WTC11 (cell line): ENCODE measurements at places on chromosomes 13 and 19.

DNA sequence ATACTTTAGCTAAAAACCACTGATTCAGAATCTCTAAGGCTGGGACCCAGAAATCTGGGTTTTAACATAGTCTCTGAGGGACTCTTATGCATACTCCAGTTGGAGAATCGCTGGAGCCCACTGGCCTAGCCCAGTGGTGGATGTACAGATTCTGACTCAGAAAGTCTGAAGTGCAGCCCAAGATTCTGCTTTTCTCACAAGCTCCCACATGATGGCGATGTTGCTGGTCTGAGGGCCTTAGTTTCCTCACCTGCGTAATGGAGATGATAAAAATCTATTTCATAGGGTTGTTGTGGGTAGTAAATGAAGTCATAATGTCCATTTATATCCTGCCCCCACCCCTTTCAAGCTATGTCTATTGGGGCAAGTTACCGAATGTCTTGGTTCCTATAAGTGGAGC, 7.7 kb upstream of the CDADC1 start:
- DNase-seq, result peak; percentile 18

GRCh38 chr13:96984051-96984508, 10.2 kb downstream of the OXGR1 start:
- DNase-seq, result peak; percentile 34

- no peak for DNase-seq
Measured at GRCh38 chr13:21800837-21801616, 130.2 kb downstream of the FGF9 start.

DNA sequence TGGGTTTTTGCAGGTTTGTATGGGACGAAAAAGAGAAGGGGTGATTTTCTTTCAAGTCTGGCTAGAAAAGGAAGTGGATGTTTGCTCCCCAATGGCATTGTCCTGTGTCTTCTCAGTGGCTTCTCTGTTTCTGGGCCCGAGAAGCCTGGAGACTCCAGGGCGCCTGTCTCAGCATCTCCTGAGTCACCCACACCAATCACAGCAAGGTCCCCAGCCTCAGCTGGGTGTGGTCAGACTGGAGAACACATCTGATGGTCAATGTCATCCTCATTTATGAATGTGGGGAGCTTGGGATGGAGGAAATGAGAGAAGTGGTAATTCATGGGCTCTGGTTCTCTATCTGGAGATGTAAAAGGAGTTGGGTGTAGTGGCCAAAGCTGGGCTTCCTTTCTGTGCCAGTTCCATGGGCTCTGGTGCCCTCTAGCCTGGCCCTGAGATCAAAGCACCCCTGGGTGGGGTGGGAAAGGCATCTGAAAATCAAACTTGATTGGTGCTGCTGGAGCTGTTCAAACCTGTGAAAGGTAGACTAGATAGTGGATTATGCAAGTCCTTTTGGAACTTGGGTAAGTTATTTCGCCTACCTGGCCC, 13.4 kb downstream of the RASL11A start:
- no peak for DNase-seq

- no peak for DNase-seq
Measured at GRCh38 chr13:39900106-39900750, 244.8 kb downstream of the COG6 start.

DNA sequence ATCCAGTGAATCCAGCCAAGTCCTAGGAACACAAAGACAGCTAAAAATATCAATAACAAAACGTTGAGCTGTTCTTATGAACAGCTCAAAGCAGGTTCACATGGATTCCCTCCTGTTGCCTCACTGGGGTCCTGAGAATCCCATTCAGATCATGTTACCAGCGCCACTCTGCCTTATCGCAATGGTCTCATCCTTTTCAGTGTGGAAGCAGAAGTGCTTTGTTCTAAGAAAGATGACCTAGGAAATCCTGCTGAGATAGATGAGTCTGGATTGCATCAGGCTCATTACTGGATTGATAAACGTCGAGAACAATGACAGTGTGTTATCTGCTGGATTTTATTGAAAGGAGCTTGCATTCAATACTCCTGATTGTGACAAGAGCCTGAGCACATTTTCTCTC, 87.0 kb downstream of the SLAIN1 start:
- no peak for DNase-seq

DNA sequence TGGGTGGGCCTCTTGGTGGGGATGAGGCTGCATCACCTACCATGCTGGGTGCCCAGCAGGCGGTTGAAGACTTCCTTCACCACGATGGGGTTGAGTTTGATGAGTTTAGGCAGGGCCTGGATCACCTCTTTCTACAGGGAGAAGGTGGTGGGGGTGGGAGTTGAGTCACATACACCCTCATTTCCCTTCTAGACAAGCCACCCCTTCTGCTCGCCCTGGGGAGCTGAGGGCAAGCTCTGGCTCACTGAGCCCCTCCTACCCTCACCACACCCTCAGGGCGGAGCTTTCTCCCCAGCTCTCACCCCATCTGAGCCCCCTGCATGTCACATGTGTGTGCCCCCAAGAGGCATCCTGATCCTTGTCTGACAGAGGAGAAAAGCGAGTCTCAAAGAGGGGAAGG, 7.6 kb upstream of the RSPH6A start:
- DNase-seq, result no peak

- DNase-seq, result no peak
Measured at GRCh38 chr13:27810009-27810408, 17.7 kb downstream of the GSX1 start.

- no peak for DNase-seq
Measured at GRCh38 chr19:40089462-40089861, 1.3 kb downstream of the ZNF780A start.

GRCh38 chr13:44030615-44031014, 150.9 kb downstream of the LACC1 start:
- no peak for DNase-seq

DNA sequence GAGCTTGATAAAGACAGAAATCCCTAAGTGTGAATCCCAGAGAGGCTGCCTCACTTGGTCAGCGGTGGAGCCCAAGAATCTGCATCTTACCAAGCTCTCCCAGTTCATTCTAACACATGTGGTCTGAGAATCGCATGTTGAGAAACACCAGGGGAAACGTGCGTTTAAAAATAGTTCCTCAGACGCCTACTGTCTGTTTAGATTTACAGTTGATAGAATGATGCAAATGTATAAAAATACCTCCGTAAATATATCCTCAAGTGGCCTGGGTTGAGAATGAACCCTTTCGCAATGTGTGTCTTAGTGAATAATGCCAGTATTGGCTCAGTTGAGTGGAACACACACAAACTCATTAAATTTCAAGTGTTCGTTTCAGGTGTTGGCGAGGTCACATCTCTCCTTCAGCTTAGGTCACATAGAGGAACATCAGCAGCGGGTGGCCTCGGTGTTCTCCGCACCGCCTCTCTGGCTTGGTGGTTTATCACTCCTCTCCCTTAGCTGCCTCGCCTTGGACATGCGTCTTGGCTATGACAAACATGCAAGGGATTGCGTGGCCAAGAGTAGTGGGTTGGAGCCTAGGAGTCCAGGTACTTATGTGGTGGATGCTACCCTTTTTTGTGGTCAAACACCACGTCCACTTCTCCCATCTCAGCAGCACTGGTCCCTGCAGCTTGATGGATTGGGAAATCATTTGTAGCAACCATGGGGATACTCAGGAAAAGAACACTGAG, 117.6 kb upstream of the SPATA13 start:
- DNase-seq, result no peak

DNA sequence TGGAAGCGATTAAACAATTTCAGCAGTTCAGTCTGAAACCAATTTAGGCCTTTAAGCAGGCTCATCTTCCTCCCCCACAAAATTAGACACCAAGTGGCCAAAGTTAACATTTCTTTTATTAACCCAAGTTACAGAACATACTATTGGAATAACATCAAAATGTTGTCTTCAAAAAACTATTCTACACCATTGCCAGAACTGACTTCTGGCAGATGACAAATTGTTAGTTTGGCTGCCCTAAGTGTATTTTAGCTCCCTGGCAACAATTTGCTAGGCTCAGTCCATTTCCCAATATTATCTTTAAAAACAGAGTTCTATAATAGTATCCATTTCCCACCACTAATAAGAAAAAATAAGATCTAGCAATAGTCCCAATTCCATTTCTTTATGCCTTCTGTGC, 107.8 kb downstream of the SGCG start:
- no peak for DNase-seq

DNA sequence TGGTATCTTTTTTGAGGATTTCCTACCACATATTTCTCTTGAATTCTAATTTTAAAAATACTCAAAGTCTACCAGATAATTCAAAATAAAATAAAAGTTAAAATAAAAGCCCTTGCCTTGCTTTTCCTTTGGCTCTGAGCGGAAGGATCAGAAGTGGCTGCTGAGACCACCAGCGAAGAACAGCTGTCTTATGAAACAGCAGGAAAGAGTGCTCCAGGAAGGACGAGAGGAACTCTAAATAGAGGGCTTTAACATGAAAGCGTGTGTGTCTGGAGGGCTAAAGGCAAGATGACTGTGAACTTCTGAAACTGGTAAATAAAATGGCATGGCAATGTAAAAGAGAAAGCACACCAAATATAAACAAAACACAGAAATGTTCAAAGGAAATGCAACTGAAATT, 521.5 kb upstream of the SPRY2 start:
- no peak for DNase-seq

DNA sequence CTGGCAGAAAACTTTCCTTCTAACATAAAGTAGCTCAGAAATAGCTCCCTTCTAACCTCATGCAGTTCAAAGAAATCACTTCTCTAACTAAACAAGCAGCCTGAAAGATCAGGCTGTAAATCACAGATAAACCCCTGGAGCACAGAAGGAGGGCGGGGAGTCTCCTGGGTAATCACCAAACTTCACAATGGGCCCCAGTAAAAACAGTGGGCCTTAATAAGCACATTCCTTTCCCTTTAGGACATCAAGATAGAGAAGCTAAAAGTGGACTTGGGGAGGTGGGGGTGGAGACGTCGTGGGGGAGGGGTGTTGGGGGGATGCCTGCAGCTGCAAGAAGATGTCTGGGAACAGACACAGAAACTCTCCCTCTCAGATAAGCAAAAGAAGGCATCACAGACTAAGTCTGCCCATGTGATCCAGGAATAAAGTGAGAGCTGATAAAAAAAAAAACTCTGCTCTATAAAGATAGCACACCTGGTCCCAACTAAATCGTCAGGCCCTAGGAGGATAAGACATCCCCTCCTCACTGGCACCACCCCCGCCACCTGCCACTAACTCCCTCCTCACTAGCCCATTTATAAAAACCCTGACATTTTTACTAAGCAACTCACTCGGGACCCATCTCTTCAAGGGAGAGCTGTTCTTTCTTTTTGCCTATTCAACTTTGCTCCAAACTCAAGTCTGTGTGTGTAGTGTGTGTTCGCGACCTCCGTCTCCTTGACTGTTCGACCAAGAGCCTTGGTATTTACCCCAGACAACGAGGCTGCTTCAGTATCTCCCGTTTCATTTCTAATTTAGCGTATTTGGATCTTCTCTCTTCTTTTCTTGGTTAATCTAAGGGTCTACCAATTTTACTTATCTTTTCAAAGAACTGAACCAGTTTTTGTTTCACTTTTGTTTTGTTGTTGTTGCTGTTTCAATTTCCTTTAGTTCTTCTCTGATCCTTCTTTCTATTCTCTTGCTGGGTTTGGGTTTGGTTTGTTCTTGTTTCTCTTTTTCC, 31.7 kb downstream of the DNAJC15 start:
- DNase-seq, result peak; percentile 50

GRCh38 chr19:29785955-29786589, 25.7 kb upstream of the CCNE1 start:
- peak; percentile 65 for DNase-seq

DNA sequence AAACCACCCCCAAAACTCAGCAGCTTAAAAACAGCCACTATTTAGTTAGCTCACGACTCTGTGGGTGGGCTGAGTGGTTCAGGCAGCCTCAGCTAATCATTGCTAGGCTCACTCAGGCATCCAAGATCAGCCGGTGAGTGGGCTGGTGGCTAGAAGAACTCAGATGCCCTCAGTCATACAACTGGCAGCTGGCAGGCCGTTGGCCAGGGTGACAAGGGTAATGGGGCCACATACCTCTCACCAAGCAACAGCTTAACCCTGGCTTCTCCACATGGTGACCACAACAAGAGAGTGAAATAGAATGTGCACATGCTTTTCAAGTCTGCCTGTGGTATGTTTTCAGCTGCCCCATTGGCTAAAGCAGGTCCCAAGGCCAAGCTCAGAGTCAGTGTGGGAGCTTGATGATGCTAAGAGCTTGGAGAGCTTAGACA, 435.4 kb upstream of the TSHZ3 start:
- DNase-seq, result no peak

- peak; percentile 82 for DNase-seq
Measured at GRCh38 chr19:49585023-49585422, 3.9 kb downstream of the PRRG2 start.

- no peak for DNase-seq
Measured at GRCh38 chr13:108283110-108283509, 13.6 kb downstream of the TNFSF13B start.

DNA sequence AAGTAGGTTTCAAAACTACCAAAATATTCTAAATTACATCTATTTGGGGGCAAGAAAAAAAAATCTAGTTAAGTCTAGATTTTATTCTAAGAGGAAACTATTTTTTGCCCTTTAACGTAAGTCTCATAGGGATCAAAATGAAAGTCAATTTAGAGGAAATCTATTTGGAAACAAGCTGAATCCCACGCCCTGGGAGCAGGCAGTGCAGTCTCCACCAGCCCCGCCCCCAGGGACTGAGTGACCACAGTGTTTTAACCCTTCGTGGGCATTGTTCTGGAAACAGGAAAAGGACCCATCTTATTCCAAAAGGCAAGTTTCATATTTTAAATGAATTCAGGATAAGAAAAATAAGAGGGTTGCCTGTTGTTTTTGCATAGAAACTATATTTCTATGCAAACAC, 209.7 kb downstream of the SPRY2 start:
- DNase-seq, result peak; percentile 31

DNA sequence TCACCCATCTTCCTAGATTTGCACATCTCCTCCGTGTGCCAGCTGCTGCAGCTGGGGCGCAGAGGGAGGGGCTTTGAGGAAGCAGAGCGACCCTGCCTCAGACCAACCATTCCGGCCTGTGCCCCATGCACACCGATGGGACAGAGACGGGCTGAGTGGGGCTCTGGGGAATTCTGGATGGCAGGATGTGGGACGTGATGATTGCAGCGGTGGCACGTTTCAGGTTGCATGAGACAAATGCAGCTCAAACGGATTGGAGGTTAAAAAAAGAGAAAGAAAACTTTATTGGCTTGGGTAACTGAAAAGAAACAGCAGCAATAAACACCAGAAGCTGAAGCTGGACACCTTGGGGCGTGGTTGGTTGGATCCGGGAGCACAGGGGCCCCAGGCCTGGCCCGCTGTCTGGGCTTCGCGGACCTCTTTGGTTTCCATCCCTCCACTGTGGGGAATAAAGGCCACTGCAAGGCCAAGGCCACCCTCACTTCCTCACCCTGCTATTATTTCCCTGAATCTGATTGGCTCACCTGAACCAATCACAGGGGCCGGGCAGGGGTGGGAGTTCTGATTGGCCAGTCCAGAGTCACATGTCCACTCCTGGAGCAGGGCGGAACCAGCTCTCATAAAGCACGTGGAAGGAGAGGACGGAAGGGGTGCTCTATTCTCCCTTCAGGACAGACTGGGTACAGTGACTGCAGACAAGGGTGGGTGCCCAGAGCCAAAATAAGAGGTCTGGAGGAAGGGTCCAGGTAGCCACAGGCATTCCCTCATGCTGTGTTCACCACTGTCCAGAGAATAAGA, 6.1 kb upstream of the ZNF787 start:
- no peak for DNase-seq
